ENCODE measurements at places on chromosomes 2 and 18.

GRCh38 chr2:74383254-74383653, 3.1 kb upstream of the DCTN1 start:
- no peak for DNase-seq

GRCh38 chr2:124884315-124884714, 859.2 kb downstream of the CNTNAP5 start:
- no peak for DNase-seq

- peak; percentile 47 for DNase-seq
Observed at GRCh38 chr2:54665436-54665856, 58.0 kb upstream of the EML6 start.

DNA sequence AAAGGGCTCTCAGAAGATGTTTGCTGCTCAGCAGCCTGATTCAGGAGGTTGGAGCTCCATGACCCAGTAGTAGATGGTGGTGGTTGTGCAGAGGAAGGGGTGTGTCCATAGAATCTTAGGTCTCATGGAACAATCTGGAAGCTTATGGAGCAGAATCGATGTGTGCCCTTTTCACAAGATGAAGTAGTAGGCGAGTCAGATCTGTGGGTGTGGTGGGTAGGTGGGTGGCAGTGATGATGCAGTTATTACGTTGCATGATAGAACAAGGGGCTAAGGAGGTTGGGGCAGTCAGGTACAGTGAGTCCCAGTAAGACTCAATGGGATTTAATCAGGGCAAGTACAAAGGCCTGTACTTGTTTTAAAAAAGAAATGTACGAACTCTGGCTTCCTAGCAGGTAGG, 9.1 kb downstream of the TET3 start:
- no peak for DNase-seq

- DNase-seq: no peak
Observed at GRCh38 chr2:88874063-88874657, 182.7 kb downstream of the RPIA start.

GRCh38 chr2:55239656-55240222, 7.3 kb downstream of the RPS27A start:
- no peak for DNase-seq

- no peak for DNase-seq
Observed at GRCh38 chr2:183163821-183164649, 39.8 kb downstream of the NUP35 start.

GRCh38 chr2:116142644-116143227, 1671.8 kb upstream of the DDX18 start:
- peak; percentile 20 for DNase-seq

DNA sequence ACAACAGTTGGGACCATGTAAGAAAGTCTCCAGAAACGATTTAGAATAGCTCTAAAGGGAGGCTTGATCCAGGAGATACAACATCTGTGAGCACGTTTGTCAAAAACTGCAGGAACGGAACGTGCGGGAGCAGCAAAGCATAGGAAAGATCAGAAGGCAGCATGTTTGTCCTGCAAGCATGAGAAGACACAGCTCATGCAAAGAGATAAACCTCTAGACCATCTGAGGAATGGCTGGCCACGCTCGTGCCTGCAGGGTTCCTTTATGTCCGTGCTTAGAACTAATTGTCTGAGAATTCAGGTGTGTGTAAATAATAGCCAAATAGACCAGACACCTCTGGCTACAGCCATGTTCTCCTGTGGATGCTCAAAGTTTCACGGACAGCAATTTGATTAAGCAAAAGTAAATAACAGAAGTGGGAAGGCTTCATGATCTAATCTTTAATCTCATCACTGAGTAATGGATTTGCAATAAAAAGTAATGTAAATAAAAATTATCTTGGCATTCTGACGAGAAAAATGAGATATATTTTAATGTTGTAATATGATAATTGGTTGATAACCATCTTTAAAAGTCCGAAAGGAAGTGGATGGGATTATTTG, 534.8 kb upstream of the CDH7 start:
- no peak for DNase-seq

DNA sequence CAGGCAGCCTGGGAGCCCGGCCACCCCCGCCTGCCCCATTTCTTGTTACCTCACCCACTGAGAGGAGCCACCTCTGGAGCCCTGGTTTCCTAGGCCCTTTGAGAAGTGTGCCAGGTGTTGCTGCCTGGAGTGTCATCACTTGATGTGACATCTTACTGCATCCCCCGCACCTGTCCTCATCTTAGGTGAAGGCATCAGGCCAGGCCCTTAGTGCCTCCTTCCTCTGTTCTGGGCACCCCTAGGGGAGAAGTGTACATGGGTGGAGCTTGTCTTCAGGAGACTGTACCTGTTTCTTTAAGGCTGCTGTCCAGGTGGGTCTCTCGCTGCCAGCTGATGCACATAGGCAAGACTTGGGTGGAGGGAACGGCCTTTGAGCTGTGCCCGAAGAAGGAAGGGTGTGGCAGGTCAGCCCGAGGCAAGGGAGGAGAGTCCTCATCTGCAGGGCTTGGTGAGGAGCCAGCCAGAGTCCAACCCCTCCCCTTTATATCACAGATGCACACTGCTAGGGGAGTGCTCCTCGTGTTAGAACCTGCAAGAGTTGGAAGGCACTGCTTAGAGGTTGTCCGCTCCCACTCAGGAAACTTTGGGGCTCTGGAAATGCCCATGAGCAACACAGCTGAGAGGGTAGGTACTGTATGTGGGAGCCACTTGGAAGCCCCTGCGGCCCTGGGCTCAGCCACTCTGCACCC, 45.9 kb downstream of the NCK2 start:
- DNase-seq: no peak

GRCh38 chr2:208097801-208098200, 26.5 kb downstream of the CRYGD start:
- no peak for DNase-seq

DNA sequence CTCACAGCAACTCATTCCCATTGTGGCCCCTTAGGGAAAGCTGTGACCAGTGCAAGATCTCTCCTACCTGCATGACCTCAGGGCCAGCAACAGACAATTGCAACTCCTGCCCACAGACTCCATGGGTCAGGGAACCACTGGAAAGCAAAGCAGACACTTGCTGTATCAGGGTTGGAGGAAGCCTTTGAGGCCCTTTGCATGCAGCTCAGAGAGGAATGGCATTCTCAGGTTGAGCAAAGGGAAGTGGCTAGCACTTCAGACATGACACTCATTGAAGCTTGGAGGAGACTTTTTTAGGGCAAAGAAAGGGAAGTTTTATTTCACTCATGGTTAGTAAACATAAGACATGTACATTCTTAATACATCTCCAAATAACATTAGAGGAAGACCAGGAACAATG, 22.1 kb downstream of the IL1F10 start:
- DNase-seq: no peak

- no peak for DNase-seq
Observed at GRCh38 chr2:241653210-241653750, 15.8 kb downstream of the ATG4B start.

GRCh38 chr18:74804677-74805076, 207.0 kb downstream of the ZNF407 start:
- DNase-seq: no peak

Measured in iPS DF 19.7 (cell line).